ENCODE measurements at places on chromosomes 12 and 14.

DNA sequence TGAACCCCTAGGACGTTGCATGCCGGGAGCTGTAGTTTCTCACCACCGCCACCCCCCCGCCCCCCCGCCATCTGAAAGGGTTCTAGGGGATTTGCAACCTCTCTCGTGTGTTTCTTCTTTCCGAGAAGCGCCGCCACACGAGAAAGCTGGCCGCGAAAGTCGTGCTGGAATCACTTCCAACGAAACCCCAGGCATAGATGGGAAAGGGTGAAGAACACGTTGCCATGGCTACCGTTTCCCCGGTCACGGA lies 501 bp upstream of the HSP90B1 start:
- no peak for DNase-seq

GRCh38 chr14:47899685-47900084 lies 224.3 kb upstream of the MDGA2 start:
- no peak for DNase-seq

DNA sequence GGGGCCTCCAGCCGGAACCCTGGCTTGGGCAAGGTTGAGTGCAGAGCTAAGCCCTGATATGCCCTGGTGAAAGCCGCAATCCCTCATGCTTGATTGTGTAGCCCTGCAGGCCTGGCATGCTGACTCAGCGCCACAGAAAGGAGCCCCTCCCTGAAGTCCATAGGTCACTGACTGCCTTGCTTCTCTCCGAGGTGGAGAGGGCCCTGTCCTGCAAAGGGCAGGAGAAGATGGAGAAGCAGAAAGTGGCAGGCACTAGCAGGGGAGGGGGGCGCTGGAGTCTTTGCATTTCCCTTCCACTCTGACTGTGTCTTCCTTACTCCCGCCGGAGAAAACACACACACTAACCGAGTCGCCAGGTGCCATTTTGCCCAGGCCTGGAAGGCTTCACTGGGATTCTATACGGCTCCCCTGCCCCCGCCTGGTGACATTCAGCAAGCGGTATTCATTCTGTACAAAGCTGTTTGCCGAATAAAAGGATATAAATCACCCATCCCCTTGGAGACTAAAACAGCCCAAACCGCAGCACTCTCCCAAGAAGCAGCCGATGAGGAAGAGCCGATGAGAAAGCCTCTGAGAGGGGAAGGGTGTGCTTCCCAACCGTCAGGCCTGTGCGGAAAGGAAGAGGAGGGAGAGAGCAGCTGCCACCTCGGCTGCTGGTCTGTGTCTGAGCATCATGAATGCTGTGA lies 69.8 kb downstream of the SLC6A12 start:
- no peak for DNase-seq

DNA sequence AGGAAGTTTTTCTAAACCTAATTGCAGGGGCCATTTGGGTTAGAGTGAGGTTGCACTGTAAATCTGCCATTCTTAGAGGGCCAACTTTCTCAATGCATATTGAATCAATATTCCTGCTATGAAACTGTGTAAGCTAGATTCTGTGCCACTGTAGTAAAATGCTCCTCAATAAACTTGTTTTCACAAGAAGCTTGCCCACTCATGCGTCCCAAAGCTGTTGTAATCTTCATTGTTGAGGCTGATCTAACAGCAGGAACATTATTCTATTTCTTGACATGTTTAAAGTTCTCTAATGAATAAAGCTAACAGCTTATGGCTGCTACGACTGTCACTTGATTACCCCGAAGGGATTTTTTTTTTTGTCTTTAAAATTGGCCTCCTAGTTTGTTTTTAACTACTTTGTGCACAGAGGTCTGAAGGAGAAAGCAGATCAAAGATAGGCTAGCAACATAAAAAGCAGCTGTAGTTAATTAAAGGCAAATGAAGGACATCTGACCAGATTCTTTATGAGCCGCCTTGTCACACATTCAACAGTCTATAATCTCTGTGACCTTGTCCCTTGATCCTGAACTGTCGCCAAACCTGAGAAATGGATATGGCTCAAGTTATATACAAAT lies 243.7 kb downstream of the PAX9 start:
- no peak for DNase-seq
